Stimulated activated CD4-positive, alpha-beta T cell treated with anti-CD3 and anti-CD28 coated beads, Interleukin-15, amount 100 ng/mL, for 48 hours (primary cell): ENCODE measurements at places on chromosomes 3 and 15.

- DNase-seq = no peak
These were observed 301.9 kb downstream of the IL20RB start for GRCh38 chr3:137259701-137260100.

DNA sequence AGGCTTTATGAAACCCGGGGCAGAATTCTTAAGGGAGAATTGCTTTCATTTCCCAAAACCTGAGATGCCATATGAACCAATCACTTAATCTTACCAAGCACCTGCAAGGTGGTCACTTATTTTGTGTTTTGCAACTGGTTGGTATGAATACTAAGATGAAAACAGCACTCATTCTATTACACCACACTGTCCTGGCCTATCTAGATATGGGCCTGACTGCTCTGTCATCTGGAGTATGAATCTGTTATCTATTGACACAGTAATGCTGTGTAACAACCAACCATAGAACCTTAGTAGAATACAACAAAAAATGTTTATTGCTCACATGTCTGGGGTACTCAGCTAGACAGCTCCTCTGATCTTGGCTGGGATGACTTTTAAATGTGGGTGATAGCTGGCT, 74.8 kb downstream of the TMEM266 start:
- DNase-seq = no peak

- no peak for DNase-seq
These were observed 24.3 kb downstream of the ATP10A start for GRCh38 chr15:25838871-25839195.

GRCh38 chr15:48963524-48964113, at the start of gene SHC4:
SHC4 (minus strand) TSS chr15:48963919; CDS start chr15:48963015, 904 bp downstream.
- DNase-seq = no peak

DNA sequence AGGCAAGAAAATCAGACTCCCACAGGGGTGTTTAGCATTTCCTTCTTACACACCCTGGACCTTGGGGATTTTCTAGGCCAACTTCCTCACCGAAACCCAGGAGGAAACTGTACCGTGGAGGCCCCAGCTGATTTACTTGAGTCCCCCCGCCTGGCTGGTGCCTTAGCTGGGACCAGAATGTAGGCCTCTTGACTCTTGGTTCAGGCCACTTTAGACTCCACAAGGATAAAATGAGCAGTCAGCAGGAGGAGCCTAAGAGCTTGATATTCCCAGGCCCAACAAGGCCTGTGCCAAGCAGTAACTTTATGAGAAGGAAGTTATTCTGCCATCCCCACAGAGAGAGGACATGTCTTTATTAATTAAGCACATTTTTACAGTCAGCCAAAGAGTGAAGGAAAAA, 4.6 kb upstream of the APBA2 start:
- DNase-seq = no peak

DNA sequence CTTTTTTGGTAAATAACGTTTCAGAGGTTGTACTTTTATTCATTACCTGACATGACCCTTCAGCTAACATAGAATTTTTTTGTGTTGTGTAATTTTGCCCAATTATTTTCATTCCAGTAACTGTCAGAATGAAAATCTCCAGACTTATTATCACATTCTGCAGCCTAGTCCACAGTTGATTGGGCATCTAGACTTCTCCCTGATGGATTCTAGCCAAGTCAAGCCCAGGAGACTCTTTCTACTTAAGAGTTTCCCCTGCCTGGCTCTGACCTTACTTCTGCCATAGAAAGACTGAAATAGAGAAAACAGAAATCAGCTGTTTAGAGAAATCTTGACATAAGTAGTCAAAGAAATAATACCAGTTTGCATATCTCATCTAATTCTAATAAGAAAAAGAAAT, 82.9 kb upstream of the CDAN1 start:
- DNase-seq = no peak

GRCh38 chr3:62379321-62379798, 6.0 kb upstream of the FEZF2 start:
- DNase-seq = no peak

GRCh38 chr3:125220727-125221429, 8.3 kb upstream of the SLC12A8 start:
- DNase-seq = no peak

DNA sequence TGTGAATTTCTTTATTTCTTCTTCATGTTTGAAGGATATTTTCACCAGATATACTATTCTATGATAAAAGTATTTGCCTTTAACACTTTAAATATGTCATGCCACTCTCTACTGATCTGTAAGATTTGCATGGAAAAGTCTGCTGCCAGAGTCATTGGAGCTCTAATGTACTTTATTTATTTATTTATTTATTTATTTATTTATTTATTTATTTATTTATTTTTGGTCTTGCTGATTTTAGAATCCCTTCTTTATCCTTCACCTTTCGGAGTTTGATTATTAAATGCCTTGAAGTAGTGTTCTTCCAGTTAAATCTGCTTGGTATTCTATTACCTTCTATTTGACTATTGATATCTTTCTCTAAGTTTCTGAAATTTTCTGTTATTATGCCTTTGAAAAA, 1669.6 kb downstream of the OTOL1 start:
- DNase-seq = no peak

DNA sequence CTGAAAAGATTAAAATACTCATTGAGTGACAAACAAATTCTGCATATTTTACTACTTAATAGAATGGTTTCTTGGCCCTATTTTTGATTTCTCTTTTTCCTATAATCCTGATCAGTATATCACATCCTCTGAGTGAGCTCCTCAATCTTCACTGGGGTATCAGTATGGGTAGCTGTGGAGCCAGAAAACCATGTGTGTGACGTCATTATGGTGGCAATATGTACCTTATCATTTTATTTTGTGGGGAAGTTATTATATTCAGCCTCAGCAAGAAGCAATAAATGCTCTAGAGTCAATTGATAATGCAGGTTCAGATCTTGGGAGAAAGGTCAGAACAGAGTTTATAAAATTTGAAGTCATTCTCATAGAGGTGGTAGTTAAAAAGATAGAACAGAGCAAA, 1135.7 kb upstream of the CADM2 start:
- no peak for DNase-seq

DNA sequence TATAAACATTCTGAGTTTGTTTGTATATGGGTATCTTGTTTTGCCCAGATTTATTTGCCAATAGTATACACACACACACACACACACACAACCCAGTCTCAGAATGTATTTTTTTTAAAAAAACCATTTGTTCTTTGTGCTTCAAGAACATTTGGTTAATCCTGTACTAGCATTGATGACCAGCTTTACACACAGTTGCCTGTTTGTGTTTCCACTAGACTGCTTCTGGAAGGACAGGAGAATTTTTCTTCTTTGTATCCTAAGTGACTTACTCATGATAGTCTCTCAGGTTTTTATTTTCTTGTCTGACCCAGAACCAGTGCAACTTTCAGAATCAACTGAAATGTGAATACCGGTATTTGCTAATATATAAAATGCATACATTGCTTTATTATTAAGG, 40.5 kb downstream of the U2SURP start:
- no peak for DNase-seq

- no peak for DNase-seq
These were observed 9.6 kb downstream of the CLEC3B start for GRCh38 chr3:45035441-45036301.

GRCh38 chr3:43015991-43016865, 37.1 kb downstream of the GASK1A start:
- no peak for DNase-seq

GRCh38 chr15:100777821-100778220, 101.8 kb upstream of the ALDH1A3 start:
- no peak for DNase-seq

DNA sequence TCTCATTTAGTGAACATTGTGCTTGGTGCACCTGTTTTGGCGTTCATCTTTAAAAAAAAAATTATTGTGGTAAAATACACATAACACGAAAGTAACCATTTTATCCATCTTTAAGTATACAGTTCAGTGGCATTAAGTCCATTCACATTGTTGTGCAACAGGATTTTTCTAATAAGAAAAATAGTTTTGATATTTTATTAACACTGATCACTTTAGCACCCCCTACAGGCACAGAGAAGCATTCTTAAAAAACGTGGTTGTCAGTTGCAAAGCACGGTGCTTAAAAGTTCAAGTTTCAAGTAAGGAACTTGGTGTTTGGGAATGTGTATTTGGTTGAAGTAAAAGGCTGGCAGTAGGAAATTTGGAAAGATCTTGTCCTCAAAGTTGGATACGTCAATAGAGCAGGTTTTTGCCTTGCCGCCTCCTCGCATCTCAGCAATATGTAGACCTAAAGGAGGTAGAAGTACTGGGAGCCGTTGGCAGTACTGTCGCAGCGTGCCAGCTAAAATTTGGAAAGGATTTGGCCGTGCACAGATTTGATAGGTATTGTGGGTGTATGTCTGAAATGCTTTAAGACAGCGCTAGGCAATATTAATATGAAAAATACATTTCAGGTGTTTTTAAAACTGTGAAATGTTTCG, 110.4 kb downstream of the LRRC28 start:
- DNase-seq = no peak

DNA sequence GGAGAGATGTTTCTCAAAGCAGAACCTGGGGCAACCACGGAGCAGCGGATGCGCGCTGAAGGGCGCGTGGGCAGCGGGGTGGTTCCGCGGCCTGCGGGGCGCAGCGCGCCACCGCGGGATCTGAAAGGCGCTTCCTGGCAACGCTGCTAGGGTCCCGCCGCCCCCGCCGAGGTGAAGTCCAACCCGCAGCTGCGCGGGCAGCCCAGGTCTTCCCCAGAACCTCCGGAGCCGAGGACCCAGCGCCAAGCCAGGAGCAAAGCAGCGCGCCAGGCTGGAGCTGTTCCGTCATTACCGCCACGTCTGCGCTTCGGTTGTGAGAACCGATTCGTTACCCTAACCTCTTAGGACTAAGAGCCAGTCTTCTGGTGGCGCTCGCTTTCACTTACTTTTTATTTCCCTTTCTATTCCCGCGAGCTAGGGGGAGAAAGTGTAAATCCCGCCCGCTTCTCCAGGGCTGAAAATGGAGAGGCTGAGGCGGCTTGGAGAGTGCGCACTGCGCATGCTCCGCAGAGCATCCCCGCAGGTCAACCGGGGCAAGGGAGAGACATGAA, 3.2 kb upstream of the GABRG3 start:
- DNase-seq = no peak

DNA sequence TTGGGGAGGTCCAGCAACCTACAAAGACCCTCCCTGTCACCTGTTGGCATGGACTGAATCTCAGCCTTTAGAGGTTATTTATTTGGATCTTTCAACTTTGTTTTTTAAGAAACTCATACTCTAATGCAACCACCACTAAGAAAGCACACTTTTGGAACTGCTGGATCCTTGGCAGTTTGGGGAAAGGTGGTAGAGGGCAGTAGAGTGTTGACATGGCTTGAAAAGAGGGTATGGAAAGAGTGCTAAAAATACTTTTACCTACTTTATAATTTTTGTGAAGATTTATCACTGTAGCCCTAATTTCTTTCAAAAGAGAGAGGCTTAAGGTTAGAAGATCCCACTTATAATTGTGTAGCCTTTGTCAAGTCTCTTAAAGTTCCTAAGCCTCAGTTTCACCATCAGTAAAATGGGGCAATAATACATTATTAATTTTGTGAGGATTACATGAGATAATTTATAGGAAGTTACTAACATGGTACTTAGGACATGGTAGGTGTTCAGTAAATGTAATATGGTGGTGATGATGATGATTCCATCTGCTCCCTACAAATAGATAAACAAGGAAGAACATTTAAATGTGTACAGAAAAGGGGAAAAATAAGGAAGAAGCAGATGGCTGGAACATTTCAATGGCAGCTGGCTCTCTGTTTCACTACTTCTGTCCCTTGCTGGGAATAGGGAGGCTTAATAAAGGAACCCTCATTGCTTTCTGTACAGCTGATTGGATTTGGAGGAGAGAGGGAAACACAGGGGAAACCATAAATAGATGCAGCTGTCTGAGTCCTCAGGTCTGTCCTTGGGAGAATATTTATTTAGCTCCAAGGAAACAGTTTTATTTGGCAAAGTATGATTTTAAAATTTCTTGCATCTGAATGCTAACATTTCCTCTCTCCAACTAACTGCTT, 208.4 kb upstream of the ADAMTS9 start:
- no peak for DNase-seq

DNA sequence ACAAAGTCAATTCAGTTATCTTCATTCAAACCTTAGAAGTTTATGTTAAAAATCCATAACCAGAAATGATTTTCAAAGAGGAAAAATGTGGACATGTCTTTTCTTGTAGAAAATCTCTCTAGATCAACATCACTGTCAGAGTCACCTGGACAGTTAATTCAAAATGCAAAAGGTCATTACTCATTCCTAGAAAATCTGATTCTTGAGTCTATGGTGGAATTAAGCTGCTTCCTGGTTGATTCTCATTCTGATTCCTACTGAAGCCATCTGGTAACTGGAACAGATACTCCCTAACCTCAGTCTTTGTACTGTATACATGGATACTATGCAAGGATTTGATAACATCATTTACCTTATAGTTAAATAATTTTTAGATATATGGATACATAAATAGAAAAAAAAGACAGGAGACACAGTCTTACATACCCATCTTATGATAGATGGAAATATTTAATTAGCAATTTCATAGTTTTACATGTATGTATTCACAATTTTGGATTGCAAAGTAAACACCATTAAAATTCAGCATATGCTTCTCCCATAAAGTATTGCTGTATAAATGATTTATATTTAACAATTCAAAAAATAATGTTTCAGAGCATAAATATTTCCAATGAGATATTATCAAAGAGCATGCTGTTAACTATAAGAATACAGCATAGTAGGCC, 693.2 kb upstream of the CCDC54 start:
- DNase-seq = no peak

DNA sequence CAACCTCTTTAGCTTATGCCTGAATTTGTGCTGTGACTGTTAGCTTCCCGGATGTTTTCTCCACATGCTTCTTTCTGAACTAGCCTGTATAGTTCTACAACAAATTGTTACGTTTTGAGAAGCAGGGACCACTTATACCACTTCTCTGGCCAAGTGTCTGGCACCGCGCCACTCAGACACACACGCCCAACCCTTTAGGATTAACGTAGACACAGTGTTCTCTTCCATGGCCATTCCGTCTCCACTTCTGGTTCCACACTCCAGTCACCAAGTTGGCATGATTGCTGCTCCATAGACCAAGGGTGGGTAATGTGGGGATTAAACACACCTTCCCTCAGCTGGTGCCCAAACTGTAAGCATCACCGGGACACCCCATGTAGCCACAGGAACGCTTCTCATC, 755 bp upstream of the TMEM108 start:
- DNase-seq = no peak

GRCh38 chr3:156109989-156110388, 10.4 kb upstream of the KCNAB1 start:
- DNase-seq = no peak

- no peak for DNase-seq
These were observed 330.2 kb downstream of the EPHB1 start for GRCh38 chr3:135125171-135125801.

DNA sequence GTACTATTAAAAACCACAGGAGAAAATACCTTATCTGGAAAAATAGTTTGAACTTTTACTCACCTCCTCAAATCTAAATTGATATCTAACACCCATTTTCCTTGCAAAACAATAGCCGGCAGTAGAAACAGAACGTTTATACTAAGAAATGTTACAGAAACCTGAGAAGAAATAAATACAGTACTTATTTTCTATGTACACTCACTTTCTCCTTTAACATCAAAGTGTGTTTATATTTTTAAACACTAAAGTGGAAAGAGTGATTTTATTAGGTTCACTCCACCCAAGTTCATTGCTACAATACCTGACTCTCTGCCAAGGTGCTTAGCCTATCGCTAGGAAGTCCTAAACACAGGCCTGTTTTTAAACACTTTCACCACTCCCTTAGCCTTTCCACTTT, 87.8 kb upstream of the TJP1 start:
- no peak for DNase-seq

- no peak for DNase-seq
These were observed 26.8 kb downstream of the CMC1 start for GRCh38 chr3:28267984-28268849.

- no peak for DNase-seq
These were observed 275.2 kb upstream of the MEIS2 start for GRCh38 chr15:37375519-37375918.
